Fibroblast of villous mesenchyme (primary cell): ENCODE measurements at places on chromosomes 3 and 15. TPM values are rescaled to one million over a fixed set of nuclear protein-coding genes. Genes with fewer than 3 reads are reported as not detected.

Gene NPAP1
- total RNA-seq = not detected in 2 replicates

Gene OXTR
- 75.4 and 310 TPM in 2 replicates for total RNA-seq

Gene CLSTN2
- 5.8 and 7.3 TPM in 2 replicates for total RNA-seq

Gene NDN
- 35.1 and 51.0 TPM in 2 replicates for total RNA-seq

Gene PDZRN3
- 32.5 and 33.7 TPM in 2 replicates for total RNA-seq

Gene OR5H2
- total RNA-seq = not detected in 2 replicates

- peak; percentile 10 for DNase-seq
Measured at GRCh38 chr3:120550546-120550945, 45.6 kb upstream of the NDUFB4 start.

- no peak for DNase-seq
Measured at GRCh38 chr3:106337116-106337515, 468.3 kb upstream of the CBLB start.

DNA sequence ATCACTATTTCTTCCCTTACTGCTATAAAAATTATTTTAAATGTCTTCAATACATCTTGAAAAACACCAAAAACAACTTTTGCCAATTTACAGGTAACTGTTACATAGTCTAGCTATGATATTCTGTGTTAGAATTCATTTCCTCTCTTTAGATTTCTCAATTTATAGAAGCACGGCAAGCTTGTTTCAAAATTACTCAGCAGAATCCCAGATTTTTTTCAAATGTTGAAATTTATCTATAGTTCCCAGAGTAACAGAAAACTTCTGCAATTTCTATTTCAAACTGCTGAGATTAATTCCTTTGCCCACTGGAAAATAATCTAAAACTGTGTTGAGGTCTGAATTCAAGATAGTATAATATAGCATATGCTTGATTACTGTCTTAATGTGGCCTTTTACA, 41.2 kb downstream of the CCPG1 start:
- DNase-seq = no peak

DNA sequence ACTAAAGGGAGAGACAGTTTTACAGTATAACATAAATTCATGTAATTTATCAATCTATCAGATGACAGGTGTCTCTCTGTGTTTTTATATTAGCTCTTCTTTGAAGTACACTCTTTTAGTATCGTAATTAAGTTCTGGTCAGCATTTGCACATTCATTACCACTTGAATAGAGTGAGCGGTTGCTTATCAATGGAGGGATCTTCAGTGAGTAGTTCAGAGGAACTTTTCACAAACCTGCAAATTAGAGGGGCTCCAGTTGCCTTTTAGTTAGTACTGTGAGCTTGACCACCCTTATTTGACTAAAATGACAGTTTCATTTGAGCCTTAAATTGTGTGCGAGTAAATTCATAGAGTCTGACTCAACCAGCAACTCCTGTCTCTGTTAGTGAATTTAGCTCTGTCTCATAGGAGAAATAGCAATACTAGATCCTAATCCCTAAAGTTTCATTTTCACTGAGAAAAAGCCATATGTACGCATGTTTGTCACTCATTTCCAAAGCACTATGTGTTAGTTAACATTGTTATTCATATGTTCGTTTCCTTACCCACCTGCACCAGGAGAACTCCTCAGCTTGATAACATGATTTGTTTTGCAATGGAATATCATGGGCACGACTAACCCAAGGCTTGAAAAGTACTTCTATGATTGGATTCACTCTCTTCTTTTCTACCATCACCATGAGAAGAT, 57.5 kb upstream of the ZBED2 start:
- DNase-seq = no peak

- DNase-seq = peak; percentile 26
Measured at GRCh38 chr3:141998669-141999290, 122.3 kb downstream of the ATP1B3 start.

- DNase-seq = no peak
Measured at GRCh38 chr15:40065166-40065565, 26.2 kb upstream of the SRP14 start.

- DNase-seq = no peak
Measured at GRCh38 chr15:90259524-90259923, 5.9 kb upstream of the NGRN start.

GRCh38 chr15:80173022-80173759, 20.4 kb downstream of the FAH start:
- peak; percentile 71 for DNase-seq

DNA sequence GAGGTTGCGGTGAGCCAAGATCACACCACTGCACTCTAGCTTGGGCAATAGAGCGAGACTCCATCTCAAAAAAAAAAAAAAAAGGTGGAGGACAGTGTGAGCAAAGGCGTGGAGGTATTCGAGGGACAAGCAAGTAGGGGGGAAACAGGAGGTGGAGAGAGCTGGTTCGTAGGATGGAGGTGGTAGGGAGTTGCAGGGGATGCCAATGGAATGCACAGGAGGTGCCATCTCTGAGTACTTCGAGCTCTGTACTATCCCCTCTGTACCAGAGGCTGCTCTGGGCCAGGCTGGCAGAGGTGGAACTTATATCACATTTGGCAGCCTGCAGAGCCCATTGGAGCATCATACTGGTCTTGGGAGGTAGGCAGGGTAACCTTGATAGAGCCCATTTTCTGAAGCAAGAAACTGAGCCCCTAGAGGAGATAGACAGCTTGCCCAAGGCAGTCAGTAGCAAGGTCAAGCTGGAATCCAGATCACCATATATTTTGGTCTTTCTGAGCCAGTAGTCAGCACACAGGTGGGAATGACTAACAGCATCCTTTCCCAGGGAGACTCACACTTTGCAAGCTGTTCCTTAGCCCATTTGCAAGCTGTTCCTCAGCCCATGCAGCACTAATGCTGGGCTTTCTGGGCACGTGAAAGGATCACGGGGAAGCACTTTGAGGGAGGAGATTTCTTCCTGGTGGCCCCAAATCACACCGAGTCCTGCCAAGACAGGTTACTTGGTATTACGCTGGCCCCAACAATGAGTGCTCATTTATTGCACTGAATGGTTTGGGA, 9.2 kb upstream of the CCDC33 start:
- no peak for DNase-seq

DNA sequence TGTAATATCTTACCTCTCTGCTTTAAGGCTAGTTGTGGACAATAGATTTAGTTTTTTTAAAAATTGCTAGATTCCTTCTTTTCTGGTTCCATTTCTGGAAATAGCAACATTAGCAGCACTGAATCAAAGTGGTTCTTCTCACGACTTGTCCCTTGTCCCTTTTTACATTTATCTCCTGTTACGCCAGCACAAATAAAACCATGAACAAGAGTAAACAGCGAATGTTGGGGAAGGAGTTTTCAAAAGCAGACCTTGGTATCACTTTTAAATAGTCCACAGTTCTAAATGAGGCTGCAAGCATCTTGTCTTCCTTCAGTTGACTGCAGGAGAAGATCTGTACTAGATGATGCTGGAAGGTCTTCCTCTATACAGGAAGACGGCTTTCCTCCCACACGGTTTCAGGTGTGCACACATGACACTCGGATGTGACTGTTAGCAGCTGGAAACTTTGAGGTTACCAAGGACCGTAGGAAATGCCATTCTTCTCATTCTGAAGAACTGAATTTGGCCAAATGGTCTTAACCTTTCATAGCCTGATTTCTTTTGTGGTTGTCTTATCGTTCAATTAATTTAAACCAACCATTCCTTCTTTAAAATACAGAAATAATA, 251.0 kb upstream of the ICE2 start:
- no peak for DNase-seq

DNA sequence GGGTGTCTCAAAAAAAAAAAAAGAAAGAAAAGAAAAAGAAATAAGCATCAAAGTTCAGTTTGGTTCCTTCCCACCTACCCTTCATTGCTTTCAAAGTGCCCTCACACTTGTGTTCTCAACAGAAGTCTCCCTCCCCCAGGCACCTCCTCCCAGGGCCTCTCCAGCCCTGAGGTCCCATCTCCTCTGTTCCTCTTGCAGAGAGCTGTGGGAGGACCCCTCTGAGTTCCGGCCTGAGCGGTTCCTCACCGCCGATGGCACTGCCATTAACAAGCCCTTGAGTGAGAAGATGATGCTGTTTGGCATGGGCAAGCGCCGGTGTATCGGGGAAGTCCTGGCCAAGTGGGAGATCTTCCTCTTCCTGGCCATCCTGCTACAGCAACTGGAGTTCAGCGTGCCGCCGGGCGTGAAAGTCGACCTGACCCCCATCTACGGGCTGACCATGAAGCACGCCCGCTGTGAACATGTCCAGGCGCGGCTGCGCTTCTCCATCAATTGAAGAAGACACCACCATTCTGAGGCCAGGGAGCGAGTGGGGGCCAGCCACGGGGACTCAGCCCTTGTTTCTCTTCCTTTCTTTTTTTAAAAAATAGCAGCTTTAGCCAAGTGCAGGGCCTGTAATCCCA, 6.1 kb downstream of the CYP1A2 start:
- DNase-seq = no peak

GRCh38 chr3:58214484-58215316, 3.9 kb upstream of the DNASE1L3 start:
- peak; percentile 30 for DNase-seq

DNA sequence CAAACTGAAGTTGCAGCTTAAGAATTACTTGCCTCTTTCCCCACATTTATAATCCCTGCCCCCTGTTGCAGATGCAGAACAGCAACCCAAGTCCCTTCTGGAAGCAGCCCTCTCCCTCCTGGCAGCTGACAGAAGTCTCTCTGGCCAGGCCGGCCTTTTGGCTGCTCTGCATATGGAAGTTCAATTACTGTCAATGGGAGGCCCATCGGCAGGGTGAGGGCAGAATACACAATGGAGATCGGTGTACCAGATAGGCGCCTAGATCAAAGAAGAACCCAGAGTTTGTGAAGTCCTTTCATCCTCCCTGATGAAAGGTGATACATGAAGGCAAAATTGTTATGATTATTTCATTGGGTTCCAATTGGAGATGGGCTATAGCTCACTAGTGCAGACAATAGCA, 327.9 kb upstream of the CTNNB1 start:
- DNase-seq = no peak

DNA sequence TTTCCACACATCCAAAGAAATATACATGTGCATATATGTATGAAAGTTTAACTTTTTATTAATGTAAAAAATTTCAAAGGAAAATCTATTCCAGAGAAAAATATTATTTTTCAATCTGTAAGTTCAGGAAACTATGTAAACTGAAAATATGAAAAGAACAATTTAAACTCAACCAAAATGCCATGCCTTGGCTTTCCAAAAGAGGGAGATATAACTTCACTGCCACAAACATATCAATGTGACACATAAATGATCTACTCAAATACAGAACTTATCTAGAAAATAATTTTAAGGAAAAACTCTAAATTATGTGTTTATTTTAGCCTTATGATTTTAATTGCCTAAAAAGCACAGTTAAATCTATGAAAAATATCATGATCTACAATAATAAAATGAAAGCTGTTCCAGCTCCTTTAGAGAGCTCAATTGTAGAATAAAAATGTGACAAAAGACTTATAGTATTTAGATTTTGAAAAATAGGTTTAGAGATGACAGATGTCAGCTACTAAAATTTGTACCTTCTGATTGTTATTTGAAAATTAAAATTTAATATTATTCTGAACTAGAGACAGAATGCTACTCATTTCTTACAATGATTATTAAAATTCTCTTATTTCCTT, 94.8 kb downstream of the GBE1 start:
- peak; percentile 50 for DNase-seq

DNA sequence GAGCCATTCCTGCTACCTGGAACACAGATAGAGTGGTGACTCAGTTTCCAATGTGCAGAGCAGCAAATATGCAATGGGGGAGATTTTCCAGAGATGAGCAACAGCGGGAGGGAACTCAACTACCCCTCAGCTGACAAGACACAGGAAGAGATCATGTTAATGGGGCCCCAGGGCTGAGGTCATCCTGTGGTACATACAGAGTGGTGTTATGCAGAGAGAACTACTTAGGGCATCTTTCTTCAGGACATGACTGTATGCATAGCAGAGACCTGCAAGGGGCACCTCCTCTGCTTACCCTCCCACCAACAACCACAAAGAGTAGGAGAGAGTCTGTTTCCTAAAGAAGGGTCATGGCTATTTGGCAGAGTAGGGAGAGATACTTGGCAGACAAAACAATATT, 6.8 kb upstream of the TBC1D5 start:
- DNase-seq = no peak

GRCh38 chr3:182692695-182693094, 100.6 kb upstream of the ATP11B start:
- DNase-seq = no peak
